Osteoblast (primary cell): ENCODE measurements at places on chromosomes 1 and 21.

DNA sequence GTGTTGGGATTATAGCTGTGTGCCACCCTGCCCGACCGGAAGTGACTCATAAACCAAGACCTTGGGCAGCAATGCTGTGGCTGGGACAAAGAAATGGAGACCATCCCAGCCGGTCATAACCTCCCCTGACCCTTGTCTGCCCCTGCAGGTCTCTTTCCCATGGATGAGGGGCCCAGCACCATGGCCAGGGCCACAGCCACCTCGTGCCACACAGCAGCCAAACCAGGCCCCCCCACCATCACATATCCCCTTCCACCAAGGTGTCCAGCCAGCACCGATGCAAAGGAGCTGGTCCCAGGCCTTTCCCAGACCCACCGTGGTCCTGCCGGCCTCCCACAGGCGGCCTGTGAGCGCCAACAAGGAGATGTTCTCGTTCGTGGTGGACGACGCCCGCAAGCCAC, 42.2 kb downstream of the FHAD1 start:
- no peak for DNase-seq

DNA sequence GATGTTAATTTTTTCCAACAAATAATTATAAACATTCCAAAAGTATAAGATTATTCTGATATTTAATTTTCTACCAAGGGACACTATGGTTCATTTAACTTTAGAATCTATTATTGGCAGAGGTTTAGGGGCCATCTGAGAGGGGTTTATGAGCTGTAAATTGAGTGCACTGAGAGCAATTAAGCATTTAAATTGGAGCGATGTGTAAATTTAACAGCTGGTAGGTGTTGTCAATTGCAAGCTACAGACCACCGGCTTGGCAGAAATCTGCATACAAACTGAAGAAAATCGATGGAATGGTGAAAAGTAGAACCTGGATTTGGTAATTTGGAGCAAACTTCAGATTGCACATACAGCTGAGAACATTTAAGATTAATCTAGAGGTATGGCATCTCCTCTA, 55.8 kb upstream of the MTF2 start:
- DNase-seq, result no peak

DNA sequence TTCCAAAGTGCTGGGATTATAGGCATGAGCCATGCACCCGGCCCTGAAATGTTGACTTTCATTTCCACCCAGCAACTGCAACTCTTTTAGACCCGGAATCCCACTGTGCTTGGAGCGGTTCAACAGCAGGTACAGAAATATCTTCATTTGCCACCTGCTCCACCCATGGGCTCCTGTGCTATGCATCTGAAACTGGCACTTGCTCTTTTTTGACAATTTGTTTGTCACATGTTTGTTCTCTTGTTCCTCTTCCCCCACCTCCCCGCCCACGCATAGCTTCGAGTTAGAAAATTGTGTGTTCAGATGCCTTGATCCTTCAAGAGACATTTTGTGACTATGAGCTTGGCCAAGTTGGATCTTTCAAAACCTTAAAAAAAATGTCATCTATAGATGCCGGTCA, 2.4 kb upstream of the IFNLR1 start:
- DNase-seq, result no peak

DNA sequence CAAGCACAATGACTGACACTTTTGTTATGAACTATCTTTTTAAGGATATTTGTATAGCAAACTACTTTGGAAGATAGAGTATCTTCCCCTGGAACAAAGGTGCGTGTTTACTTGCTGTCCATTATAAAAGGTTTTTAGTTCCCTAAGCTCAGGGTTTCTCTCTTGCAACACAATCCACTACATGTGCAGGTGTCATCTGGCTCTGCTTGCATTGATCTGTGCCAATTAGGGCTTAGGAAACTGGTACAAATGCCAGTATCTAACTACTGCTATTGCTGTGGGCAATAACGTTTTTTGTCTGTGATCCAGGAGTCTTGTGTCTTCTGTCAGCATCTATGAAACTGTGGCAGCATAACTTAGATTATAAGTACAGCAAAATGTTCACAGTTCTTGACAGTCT, 68.3 kb upstream of the ABCD3 start:
- no peak for DNase-seq

GRCh38 chr1:183676586-183677189, 23.6 kb upstream of the APOBEC4 start:
- no peak for DNase-seq

GRCh38 chr1:61852670-61853015, 110.4 kb downstream of the PATJ start:
- DNase-seq, result no peak

DNA sequence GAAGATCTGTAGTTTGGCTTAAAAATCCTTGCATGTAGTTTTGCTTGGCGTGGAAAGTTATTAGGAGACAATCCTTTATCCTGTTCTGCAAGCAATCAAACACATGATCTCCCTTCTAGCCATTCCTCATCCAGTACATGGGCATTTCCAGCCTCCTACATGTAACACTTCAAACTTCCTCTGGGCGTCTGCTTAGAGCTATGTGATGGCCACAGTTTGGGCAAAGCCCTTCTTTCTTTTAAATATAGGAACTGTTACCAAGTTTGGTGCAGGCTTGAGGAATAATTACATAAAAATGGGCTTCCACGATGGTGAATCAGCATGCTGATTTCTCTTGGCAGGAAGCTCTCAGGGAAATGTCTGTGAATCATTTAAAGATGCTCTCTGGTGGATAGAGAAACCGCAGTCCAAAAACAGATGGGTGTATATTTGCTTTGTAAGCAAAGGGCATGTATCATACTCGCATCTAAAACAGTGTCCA, 176.9 kb upstream of the FMN2 start:
- peak; percentile 91 for DNase-seq

DNA sequence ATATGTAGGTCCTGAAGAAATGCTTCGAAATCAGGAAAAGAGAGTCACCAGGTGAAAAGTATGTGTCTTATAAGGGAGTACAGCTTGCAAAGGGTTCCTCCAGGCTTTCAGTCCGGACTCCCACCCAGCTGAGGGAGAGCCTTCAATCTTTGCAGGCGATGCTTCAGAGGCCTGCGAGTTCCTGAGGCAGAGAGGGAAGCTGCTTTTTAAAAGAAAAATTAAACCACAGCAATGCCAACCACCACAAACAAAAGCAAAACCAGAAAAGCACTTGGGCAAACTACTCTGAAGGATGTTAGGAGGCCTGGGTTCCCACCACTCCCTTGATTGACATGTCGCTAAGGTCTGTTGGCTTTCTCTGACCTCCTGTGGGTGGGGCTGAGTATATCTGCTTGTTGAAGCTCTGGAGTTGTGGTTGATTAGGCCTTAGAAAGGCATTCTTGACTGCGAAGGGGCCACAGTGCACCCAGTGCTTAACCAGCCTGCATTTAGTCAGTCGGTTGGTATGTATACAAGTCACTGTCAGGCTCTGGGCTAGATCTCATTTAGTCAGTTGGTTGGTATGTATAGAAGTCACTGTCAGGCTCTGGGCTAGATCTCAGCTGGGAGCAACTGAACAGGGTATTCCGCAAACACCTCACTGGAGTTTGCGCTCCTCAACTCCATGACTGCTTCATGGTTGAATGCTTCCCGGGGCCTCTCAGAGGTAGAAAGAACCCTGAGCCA, 1.2 kb downstream of the NIPAL3 start:
- peak; percentile 94 for DNase-seq

DNA sequence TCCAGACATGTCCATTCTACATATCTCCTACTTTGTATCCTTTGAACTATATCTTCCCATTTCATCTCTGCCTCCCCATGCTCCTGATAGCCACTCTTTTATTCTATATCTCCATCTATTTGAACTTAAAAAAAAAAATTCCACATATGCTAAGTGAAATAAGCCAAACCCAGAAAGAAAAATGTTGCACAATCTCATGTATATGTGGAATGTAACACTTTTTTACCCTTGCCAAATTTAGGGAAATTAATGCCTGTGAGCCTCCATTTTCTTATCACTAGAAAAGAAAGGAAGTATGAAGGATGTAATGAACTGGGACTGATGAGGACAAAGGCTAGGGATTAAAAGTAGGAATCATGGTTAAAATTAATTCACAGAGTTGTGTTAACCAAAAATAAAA, 53.5 kb downstream of the RGS13 start:
- no peak for DNase-seq

GRCh38 chr1:34549199-34549598, 205.6 kb upstream of the GJB5 start:
- no peak for DNase-seq

- no peak for DNase-seq
These were observed 459.9 kb downstream of the ADGRL2 start for GRCh38 chr1:82260666-82261065.

DNA sequence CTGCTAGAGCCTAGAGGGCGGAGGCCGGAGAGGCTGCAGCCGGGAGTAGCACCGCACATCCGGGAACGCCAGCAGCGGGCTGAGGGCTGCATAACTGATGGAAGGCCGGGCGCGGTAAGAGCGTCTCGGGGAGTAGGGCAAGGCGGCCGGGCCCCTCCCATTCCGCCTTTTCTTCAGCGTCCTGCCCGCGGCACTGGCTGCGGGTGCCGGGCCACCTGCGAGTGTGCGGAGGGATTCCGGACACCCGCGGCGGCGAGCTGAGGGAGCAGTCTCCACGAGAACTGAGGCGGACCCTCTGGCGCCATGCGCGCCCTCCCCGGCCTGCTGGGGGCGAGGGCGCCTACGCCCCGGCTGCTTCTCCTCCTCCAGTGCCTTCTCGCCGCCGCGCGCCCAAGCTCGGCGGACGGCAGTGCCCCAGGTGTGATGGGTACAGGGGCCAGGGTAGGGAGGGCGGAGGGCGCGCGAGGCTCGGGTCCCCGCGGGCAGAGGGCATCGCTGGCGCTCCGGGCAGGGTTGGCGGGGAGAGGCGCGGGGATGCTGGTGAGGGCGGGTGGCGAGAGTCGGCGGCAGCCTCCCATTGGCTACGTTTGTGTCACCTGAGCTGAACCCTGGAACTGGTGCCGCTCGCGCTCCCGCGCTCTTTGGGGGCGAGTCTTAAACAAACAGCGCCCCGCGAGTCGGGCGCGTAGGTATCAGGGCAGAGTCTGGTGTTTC, 334.4 kb downstream of the SRGAP2C start:
- peak; percentile 80 for DNase-seq

GRCh38 chr1:247297263-247298123, 34.2 kb downstream of the ZNF496 start:
- DNase-seq, result no peak

GRCh38 chr1:3692598-3692997, 40.3 kb downstream of the TP73 start:
- no peak for DNase-seq

DNA sequence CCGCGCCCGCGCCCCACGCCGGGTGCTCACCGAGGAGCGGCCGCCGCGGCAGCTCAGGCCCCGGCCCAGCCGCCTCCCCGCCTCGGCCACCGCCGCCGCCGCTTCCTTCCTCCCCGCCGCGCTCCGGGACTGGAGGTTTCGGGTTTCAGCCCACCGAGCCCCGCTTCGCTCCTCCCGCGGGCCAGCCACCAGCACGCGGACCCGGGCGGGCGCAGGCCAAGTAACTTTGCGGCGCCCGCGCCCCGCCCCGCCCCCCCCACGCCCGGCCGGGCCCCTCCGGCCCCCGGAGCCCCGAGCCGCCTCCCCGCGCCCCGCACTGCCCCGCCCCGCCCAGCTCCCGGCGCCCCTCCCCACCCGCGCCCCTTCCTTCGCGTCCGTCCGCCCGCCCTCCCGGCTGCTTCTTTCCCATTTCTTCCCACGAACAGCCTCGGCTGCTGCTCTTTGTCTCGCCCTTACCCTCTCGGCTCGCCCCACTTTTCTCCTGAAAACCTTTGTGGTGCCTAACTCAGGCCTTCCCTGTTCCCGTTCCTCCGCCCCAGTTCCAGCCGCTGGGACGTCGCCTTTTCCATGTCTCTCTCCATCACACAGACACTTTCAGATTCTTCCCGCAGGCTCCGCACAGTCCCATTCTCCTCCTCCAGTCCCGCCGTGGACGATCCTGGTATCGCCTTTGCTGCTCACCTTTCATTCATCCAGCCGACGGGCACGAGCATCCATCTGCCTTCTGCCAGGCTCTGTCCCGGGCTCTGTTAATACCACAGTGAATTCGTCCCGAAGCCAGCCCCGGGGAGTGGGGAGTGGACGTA, at the start of gene GPR161:
Gene GPR161, minus strand, starts transcription at position 222 of the 806 bp plus-strand sequence. CDS start 32,080 bp downstream, outside the sequence.
- DNase-seq, result peak; percentile 95

DNA sequence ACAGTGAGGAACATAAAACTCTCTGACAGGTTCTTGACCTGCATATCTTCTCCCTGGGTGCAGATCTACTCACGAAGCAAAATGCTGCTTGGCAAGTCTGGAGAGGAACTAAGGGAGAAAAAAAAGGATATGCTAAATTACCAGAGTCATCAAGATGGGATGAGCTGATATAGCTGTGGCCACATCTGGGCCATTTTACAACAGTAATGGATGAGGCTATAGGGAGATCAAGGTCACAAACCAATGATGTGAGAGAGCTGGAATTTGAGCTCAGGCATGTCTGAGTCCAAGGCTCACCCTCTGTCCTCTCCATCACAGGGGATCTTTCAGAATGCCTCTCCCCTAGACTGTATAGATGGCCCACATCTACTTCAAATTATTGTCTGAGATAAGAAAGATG, 26.2 kb downstream of the ZMYND12 start:
- DNase-seq, result no peak

- DNase-seq, result peak; percentile 84
These were observed 685 bp upstream of the VAMP4 start for GRCh38 chr1:171742577-171742922.

- DNase-seq, result peak; percentile 31
These were observed 2.6 kb downstream of the NIBAN1 start for GRCh38 chr1:184971522-184972265.

DNA sequence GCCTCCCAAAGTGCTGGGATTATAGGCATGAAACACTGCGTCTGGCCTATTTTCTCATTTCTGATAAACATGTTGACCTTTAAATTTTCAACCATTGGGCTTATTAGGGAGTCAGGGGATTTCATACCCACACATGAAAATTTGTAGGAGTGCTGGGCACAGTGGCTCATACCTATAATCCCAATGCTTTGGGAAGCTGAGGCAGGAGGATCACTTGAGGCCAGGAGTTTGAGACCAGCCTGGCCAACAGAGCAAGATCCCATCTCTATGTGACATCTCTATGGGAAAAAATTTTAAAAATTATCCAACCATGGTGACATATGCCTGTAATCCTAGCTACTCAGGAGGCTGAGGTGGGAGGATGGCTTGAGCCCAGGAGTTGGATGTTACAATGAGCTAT, 10.5 kb upstream of the H3-3A start:
- no peak for DNase-seq

GRCh38 chr21:24705201-24705600, 902.1 kb downstream of the MRPL39 start:
- DNase-seq, result no peak

DNA sequence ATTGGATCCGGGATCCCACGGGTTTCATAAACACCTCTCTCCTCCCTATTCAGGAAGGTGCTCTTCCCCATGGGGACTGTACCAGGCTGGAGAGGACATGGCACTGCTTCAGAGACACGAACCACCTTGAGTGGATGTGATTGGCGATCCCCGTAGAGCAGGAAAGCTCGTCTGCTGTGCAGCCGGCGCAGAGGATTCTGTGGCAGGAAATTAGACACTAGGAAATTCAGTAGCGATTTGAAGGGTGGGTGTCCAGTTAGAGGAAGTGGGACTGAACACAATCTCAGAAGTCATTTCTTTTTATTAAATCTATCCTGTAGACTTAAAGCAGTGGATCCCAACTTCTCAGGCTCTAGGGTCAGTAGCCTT, 767 bp downstream of the PDIK1L start:
- DNase-seq, result no peak

- DNase-seq, result no peak
These were observed 35.4 kb upstream of the FGGY start for GRCh38 chr1:59261537-59261936.
